Stimulated activated CD8-positive, alpha-beta memory T cell treated with anti-CD3 and anti-CD28 coated beads, Interleukin-12 subunit alpha, Interleukin-12 subunit beta, amount 100 ng/mL, for 1 hour (primary cell): ENCODE measurements at places on chromosomes 6 and 20.

DNA sequence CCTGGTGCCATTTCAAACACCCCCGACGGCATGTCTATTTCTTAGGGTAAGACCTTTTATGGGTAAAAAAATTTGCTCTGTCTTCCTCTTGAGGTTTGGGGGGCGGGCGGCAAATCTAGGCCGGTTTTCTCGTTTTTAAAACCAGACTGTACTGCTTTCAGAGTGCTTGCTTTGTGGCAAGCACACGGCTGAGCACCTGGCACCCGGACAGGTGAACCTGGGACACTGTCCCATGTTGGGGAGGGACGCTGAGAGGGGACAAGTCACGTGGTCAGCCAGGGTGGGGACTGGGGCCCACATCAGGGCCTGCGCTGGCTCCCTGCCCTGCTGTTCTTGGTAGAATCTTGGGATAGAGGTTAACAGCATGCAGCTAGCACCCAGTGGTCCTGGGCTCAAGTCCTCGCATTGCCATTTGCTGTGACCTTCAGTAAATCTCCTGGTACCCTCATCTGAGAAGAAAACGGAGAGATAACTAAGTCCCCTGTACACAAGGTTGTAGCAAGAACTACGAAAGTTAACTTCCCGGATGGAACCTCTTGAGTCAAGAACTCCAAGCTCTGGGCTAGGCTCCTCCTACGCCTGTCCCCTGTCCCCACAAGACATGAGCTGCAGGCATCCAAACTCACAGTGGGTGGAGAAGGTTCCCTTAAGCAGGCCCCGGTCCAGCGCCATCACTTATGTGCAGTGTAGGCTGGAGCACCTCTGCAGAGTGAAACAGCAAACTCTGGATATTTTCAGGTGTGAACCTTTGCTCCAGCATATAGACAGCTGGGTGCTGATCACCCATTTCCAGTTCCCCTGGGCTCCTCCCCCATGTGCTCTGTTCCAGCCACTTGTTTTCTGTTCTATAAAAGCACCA lies 41.7 kb downstream of the PMEPA1 start:
- no peak for DNase-seq

- DNase-seq, result no peak
These were observed 5.6 kb upstream of the UQCC2 start for GRCh38 chr6:33716890-33717632.

GRCh38 chr6:26468829-26469228 lies 11.1 kb downstream of the BTN2A1 start:
- no peak for DNase-seq

DNA sequence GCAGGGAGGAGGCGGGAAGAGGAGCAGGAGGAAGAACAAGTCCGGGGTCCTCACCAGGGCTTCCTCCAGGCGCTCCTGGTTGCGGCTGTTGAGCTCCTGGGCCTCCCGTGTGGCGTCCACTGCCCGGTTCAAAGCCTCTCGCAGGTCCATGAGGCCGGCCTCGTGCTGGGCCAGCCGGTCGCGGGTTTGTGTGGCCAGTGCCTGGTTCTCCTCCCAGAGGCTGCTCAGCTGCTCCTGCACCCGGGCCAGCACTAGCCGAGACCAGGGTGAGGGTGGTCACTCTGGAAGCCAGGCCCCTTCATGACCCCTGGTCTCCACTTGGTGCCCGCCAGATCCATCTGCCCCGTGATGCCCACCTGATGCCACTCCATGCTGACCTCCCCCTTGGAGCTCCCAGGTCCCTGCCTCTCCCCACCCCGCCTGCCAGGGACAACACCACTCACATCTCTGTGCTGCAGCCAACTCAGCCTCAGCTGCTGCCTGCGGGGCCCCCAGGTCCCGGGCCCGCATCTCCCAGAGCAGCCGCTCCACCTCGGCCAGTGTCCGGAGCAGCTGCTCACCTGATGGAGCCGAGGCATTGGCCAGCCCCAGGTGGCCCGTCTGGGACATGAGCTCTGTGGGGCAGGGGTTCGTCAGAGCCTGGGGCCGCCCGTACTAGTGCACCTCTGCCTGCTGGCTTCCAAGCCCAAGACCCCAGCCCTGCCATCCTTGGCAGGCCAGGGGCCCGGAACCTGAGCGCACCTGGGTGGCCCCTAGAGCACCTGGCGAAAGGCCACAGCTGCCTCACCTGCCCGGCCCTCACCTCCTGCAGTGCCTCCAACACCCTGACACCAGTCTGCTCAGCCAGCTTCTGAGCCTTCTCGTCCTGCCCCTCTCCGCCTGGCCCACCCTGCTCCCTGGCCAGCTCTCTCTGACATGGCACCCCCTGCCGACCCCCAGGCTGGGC lies 15.9 kb downstream of the ADRM1 start:
- no peak for DNase-seq

GRCh38 chr6:123945386-123945785 lies 141.7 kb downstream of the NKAIN2 start:
- no peak for DNase-seq
